AML-193 (cell line): ENCODE measurements at places on chromosomes 7 and 10.

DNA sequence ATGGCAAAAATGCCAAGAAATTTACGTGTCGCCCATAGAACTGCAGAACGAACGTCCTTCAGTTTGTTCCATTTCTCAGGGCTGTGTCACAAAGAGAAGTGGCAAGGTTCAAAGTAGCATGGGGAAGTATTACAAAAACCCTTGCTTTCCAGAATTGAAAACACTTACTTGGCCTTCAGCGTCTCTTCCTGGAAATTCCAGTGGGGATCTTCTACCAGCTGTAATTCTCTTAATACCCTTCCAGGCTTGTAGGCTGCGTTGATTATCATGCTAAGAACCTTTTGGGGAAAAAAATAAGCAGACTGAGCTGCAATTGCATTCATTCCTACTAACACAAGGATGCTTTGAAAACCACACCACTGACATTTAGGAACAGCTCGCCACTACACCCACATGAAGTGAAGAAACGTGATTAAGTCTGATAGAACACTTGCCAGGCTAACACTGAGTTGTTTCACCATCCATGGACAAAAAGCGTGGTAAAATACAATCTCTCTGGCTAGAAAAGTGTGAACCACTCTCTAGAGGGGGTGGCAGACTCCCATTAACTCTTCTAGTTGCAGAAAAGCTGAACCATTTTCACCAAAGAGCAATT, 222.3 kb downstream of the SFMBT2 start:
- no peak for DNase-seq

DNA sequence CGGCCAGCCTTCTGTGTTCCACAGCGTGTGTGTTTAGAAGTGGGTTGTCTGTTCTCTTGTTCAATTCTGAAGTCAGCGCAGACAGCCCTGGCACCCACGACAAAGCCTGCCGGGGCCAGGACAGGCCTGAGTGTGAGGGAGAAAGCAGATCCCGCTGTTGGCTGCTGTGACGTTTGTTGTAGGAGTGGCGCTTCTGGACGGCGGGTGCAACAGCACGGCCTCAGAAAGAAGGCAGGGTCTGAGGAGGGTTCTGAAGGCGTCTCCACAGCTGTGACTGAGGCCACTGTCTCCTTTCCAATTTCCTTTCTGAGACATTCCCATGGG, 76.2 kb downstream of the VIPR2 start:
- DNase-seq: no peak

DNA sequence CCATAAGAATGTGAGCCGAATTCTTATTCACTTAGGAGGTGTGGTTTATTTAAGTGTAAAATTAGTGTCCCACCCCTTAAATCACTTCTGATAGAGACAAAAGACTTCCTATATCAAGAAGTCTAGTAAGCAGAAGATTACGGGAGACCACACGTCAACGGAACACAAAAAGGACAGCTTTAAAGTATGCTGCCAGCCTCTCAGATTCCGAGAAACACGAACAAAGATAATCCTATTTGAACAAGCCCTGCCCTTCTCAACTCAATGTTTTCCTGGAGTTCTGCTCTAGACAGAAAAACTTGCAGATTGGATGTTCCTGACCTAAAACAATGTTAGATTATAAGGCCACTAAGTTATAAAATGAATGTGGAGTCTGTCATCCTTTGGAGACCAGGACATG, 4.9 kb upstream of the MCU start:
- DNase-seq: no peak

DNA sequence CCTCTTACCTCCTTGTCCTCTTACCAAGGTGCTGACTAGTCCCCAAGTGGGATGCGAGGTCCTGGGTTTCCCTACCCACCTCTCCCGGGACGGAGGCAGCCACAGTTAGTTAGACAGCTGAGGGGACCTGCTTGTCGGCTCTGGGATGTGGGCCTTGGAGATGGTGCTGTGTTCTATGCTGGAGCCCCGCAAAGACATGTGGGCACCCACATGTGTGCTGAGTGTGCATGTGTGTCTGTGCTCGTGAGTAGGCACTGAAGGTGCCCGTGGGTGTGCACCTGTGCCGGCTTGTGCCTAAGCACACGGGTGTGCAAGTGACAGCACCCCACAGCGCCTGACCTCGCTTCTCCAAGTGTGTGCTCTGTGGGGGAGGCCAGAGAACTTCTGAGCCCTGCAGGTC, 62.2 kb downstream of the NEURL1 start:
- DNase-seq: no peak

DNA sequence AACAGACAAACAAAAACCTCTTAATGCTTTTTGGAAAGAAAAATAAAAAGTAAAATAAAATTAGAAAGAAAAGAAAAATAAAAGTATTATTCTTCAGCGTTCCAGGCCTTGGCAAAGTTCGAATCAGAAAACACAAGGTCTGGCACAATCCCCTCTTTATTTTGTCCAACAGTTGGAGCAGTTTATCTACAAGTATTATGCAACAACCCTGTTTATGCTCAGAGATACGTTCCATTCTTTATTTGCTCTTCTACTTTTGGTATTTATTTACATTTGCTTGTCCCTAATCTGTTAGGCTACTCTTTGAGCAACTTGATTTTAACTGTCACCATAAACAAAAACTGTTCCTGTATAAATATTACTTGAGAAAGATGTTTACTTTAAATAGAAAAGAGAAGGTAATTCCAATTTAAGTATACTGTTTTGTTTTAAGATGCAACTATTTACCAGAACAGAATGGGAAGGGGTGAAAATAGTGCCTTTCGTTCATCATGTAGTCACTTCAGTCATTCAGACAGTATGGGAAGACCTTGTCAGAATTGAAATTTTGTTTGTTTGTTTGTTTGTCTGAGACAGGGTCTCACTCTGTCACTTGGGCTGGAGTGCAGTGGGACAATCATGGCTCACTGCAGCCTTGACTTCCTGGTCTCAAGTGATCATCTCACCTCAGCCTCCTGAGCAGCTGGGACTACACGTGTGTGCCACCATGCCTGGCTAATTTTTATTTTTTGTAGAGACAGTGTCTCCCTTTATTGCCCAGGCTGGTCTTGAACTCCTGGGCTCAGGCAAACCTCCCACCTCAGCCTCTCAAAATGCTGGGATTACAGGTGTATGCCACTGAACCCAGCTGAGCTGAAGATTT, 5.7 kb downstream of the PDK4 start:
- no peak for DNase-seq

- no peak for DNase-seq
Observed at GRCh38 chr7:155296788-155297516, 726 bp upstream of the INSIG1 start.

DNA sequence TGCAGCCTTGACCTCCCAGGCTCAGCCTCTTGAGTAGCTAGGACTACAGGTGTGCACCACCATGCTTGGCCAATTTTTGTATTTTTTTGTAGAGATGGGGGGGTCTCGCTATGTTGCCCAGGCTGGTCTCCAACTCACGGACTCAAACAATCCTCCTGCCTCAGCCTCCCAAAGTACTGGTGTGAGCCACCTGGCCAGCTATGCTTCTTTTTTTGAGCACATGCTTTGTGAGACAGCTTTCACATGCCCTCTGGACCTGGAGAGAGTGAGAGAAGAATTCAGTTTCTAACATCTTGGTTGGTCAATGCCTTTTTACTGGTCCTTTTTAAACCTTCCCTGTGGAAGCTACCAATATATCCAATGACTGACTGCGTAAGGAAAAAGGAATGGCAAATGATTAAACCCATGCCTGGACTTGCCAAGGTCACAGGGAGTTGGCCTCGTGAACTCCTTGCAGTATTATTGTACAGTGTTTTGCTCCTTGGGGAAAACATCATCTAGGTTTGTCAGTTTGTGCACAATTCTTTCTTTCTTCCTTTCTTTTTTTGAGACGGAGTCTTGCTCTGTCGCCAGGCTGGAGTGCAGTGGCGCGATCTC, 6.2 kb upstream of the FOXK1 start:
- no peak for DNase-seq

DNA sequence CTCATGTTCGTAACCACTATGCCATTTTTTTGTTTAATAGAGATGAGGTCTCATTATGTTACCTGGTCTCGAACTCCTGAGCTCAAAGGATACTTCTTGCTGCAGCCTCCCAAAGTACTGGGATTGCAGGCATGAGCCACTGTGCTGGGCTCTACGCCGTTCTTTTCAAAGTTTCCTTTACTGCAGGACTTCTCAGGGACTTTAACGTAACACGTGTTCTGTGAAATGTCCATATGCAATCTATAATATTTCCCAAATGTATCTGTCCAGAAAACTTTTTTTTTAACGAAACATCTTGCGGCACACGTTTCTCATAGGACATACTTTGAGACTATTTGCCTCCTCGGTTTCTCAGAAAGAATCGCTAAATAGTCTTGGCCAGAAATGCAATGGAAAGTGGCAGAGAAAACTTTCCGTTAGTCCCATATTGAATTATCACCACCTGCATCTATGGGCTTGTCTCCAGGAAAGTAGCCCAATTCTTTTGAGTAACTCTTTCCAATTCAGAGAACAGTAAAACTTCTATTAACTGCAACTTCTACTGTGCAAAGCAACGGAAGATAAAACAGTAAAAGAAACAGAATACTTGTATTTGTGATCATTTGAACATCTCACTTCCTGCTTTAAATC, 96.3 kb downstream of the ELMO1 start:
- no peak for DNase-seq

DNA sequence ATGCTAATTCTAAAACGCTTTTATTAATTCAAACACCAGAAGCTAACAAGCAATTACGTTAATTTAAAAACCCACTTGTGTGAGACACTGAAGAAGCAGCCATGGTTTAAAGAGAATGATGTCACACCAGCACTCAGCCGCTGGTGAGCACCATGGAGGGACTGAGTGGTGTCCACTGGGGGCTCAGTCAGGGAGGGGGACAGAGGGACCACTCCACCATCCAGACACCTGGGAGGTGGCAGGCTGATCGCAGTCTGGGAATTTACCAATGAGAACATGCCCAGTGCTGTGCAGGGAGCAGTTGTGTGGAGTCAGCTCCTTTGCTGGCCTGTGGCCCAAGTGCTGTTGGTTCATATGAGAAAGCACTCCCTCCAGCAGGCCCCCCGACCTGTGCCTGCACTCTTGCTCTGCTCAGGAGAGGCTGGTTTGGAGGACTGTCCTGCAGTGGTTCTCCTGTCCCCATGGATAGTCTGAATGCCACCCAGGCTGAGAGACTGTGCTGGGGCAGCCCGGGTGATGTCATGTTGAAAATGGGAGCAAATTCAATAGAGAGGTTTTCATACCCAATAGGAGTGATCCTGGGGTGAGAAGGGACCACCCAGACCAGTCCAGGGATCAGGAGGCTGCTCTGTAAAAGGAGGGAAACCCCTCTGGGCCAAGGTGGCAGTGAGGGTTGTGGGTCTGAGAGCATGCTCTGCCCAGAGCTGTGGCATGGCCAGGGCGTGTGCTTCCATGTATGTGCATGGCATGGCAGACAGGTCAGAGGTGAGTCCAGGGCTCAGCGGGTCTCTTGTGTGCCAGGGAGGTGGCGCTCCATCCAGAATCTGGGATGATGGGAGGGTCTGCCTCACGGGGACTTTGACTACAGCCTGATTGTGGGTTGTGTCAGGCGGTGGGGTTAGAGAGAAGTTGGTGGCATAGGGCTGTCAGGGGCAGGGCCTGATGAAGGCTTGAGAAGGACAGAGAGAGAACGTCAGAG, 12.7 kb downstream of the ADCY1 start:
- no peak for DNase-seq

DNA sequence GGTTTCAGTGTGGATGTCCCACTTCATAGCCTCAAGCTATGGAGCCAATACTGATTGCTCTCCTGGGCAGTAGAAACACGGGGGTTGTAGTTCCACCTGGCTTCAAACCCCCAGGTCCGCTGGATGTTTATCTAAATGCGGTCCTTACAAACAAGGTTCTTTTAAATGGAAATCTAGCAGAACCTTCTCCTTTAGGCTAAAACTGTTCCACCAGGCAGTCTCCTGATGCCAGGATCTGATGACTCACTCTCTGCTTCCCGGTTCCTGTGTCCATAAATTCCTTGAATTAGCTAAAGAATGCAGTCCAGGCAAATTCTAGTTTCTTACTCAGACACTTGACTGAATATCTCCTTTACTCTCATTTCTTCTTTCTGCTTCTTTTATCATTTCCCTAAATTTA, 108.4 kb upstream of the FAM3C start:
- DNase-seq: no peak

DNA sequence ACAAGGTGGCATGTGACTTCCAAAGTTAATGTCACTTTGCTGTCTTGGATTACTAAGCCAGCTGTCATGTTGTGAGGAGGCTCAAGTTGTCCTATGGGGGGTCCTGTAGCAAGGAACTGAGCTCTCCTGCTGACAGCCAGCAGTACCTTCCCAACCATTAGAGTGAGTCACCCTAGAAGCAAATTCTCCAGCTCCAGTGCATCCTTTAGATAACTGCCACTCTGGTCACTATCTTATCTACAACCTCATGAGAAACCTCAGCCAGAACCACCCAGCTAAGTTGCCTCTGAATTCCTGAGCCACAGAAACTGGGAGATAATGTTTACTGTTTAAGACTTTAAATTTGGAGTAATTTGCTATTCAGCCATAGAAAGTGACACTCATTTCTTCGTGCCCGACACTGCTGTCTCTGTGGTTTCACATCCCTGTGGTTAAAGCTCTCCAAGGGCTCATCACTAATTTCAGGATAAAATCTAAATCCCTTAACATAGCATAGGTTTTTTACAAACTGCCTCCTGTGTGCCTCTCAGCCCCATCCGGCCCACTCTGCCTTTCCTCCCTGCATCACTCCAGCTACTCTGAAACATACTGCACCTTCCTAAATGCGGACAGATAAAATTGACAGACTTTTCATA, 83.5 kb downstream of the PRR15 start:
- no peak for DNase-seq

DNA sequence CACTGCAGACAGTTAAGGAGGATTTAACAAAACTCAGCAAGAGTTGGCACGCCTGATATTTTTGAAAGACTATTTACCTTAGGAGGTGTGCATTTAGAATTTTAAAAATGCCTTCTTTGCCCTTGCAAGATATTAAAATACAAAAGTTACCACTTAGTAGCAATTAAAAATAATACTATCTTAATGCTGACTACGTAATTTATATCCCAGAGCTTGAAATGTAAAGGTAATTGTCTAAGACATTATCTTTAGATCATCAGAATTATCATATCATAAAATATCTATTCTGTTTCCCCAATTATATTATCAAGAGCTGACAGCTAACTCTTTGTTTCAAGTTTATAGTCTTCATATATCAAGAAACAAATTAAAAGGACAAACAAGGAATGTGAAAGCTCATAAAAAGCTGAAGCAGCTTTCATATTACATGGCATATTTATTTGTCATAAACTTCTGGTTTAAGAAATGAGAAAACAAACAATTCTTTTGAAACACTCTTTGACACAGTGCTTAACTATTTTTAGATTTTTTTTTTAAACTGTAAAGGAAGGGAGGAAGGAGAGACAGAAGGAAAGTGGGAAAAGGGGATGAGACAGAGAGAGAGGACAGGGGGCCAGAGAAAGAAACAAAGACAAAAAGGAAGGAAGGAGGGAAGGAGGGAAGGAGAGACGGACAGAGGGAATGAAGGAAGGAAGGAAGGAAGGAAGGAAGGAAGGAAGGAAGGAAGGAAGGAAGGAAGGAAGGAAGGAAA, 73.5 kb downstream of the RTKN2 start:
- DNase-seq: no peak
